ENCODE measurements at places on chromosomes 2 and 18.

GRCh38 chr2:31270822-31271231, 36.9 kb downstream of the EHD3 start:
- DNase-seq: no peak

DNA sequence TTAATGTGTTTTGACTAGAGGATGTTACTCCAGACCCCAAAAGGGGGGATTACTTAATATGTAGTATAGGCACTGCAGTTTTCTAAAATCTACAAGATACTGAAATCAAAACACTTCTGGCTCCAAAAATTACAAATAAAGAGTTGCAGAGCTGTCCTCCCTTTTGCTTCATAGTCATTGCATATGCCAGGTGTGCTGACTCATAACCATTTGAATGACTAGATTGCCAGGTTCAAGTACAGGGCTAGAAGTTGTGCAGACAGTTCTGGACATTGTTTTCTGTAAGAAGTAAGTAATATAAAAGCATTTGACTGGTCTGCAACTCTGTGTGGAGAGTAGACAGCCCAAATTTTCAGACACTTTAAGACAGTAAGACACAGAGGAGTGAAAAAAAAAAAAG, 6.7 kb downstream of the CWC22 start:
- DNase-seq: no peak

GRCh38 chr2:75729861-75730260, 19.1 kb upstream of the GCFC2 start:
- no peak for DNase-seq

DNA sequence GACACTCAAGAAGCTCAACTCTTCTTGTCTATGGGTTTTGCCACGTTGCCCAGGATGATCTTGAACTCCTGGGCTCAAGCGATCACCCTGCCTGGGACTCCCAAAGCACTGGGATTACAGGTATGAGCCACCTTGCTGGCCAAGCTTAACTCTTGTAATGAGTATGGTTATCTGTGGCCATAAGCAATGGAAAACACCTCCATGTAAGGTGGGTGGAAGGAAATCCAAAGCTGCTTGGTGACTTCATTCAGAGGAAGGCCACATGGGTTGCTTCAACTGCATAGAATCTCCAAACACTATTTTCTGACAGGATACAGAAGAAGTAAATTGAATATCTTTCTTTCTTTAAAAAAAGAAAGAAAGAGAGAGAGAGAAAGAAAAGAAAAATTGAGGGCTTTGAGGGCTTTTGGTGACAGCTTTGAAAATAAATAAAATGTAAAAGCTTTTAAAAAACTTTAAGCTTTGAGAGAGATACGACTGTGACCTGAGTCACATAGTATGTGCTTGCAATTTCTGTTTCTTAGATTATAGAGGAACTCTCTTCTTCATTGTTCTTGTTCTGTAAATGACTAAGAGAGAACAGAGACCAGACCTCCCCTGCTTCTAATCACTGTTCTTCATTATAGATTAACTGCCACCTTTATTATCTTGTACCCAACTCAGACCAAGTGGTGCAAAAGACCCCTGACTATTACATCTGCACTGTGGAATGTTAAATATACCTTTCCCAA, 123.1 kb upstream of the NDUFV2 start:
- DNase-seq: no peak

- no peak for DNase-seq
These were observed 35.3 kb upstream of the CAVIN2 start for GRCh38 chr2:191881982-191882816.

- no peak for DNase-seq
These were observed 90.9 kb downstream of the MALT1 start for GRCh38 chr18:58761970-58762780.

GRCh38 chr2:1742681-1743395, 1.5 kb downstream of the PXDN start:
- DNase-seq: peak; percentile 21

DNA sequence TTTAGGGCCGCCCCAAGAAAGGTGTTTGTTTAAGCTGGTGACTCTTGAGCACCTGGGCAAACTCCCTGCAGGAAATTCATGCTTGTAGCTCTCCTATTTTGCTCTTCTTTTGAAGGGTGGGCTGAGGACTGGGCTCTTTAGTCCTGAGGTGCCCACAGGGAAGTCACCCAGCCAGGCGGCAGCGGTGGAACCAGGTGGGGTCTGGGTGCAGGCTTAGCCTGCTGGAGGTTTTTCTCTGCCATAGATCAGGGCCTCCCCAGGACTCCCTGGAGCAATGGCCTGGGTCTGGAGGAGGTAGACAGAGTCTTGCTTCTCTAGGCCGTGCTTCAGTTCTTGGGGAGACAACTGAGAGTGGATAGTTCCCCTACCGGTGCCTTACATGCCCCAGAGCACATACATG, 99.9 kb downstream of the CLIP4 start:
- no peak for DNase-seq

DNA sequence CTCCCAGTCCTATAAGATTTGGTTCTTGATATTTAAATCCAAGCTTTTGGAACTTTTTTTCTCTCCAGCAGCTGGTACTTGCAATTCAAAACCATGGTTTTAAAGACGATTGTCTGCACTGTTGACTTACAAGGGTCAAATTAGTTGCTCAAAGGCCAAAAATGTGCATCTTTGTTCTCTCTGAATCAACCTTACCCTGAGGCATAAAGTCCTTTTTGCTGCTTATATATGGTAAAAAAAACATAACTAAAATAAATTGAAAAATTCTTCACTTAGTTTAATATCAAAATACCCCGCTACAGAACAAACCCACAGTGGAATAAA, 592.7 kb downstream of the XIRP2 start:
- no peak for DNase-seq

DNA sequence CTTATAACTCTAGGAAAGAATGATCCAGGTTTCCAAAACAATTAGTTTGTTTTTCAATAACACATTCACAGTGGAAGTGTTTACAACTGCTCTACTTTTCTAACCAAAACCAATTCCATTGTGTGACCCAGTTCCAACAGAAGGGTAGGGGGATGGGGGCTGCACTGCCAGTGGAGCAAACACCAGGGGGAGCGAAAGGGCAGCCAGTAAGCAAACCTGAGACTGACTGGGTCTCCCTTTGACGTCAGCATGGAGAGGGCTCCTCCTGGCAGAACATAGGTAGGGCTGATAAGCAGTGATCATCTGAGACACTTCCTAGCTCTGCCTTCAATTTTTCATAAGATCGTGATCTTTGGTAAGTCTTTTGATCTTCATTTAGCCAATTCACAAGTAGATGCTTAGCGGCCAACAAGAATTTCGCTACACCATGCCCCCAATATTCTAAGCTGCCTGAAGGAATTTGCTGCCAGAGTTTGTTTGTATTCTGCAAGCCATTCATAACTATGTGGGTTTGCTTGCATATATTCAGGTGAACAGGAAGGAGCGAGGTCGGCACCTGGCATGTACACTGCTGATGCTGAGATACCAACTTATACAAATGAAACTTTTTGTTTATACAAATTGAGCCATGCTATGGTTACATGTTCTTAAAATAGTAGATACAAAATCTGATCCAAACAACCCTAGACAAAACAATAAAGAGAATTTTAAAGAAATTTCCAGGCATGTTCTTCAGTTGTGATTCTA, 45.9 kb downstream of the ST6GAL2 start:
- DNase-seq: no peak

- no peak for DNase-seq
These were observed 405.4 kb downstream of the CDH2 start for GRCh38 chr18:27771571-27771970.

- DNase-seq: no peak
These were observed 99.6 kb upstream of the RIOK3 start for GRCh38 chr18:23353459-23353858.

DNA sequence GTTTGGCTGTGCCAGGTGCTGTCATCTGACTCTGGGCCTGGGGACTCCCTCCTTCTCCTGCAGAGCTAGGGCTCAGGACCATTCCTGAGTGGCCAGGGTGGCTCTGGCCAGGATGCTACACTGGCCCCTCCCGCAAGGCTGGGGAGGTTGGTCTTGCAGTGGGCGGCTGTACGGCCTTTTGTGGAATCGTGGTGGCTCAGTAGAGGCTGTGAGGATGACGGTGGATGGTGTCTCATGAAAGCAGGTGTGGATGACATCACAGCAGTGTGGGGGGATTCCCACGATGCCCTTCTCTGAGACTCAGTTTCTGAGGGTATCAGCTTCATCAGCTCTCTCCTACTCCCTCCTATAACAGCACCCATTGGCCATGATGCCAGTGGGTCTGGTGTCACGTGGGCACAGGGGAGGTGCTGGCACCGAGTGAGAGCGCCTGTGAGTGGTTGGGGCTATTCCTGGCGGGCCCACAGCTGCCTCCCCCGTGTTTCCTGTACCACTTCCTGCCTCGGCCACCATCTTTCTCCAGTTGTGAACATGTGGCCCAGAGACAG, 144.2 kb upstream of the HDAC4 start:
- DNase-seq: peak; percentile 56

- DNase-seq: no peak
These were observed 213.9 kb downstream of the FBXO15 start for GRCh38 chr18:73933685-73934084.

DNA sequence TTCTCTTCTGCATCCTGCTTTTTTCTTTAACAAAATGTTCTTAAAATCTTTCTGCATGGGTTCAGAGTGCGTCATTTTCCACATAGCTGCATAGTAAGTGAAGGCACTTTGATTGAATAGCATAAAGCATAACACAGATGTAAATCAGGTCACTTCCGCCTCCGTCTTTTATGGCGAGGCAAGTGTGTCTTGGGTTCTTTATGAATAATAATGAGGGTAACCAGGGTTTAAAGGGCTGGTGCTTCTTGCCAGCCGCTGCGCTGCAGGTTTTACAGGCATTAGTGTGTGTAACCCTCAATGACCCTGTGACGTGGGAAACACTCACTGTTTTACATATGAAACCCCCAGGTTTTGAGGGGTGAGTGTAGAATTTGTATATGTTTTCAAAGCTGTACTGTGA, 164.2 kb downstream of the MYT1L start:
- no peak for DNase-seq

DNA sequence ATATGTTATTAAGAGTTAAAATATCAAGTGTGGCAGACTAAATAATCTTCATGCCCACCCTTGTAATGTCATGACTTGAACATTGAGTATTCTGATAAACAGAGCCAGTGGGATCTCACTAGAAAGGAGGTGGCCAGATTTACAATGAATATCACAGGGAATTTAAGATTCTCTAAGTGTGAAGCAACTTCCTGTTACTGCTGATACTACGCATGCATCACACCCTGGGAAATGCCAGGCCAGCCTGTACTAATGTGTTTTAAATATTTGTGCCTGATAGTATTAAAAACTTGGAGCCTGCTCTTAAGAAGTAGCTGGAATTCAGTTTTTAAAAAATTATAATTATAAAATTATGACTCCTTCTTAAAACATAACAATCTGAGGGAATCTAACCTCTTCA, 148.3 kb downstream of the LAMA3 start:
- no peak for DNase-seq

DNA sequence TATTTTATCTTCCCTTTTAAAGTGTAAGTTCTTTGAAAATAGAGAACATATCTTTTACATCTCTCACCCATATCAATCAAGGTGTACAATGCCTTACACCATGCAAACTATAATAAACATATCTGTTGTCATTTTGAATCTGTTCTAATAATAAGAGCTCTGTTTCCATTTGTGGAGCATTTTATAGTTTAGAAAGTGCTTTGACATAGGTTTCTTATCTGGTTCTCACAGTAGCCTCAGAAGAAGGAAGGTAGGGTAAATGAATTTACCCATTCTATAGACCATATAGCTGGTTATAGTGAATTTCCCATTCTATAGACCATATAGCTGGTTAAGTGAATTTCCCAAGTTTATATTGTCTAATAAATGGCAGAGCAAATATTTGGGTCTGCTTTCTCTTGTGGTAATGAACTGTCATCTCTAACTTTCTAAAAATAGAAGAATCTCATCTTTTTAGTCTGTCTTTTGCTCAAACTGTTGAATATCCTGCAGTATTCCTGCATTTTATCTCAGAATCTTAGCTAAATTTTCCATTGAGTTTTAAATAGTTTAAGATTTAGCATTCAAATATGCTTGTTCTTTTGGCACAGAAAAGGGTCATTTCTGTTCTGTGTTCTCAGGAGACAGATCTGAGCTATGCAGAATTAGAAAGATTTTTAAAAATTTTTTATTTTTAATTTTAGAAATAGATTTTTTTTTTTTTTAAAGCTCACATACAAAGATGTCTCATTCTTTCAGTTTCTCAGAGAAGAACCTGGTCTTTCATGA, 80.7 kb upstream of the STON1 start:
- no peak for DNase-seq

DNA sequence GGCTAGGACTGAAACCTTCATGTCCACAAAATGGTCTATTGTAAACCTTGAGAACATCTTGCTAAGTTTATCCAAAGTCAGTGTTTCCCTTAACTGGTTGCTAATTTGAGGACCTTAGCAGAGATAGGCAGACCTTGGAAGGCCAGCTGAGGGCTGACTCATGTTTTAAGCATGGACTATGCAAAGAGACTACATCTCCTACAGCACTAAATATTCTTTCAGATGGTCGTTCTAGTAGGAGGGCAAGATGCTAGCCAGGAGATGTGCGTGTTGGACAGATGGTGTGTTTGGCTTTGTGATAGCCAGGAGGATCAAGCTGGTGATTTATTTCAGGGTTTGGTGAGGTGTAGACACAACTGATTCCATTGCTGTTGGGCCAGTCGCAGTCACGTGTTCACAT, 75.8 kb downstream of the NRP2 start:
- no peak for DNase-seq

DNA sequence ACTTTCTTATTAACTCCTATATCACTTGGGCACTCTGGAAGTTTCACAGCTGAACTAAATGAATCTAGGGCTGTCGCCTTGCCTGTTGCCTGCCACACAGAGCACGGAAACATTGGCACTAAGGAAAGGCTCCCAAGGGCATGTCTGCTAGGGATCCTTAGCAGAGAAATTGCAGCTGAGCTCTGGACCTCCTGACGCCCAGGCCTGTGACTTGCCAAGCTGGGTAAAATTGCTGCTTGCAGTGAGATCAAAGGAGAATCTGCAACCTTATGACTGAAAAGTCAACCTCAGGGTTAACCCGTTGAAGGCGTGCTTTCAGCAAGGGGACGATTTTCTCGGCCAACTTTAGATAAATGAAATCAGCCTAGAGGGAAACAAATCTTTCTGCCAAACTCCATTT, 189.8 kb downstream of the NCK2 start:
- peak; percentile 49 for DNase-seq

DNA sequence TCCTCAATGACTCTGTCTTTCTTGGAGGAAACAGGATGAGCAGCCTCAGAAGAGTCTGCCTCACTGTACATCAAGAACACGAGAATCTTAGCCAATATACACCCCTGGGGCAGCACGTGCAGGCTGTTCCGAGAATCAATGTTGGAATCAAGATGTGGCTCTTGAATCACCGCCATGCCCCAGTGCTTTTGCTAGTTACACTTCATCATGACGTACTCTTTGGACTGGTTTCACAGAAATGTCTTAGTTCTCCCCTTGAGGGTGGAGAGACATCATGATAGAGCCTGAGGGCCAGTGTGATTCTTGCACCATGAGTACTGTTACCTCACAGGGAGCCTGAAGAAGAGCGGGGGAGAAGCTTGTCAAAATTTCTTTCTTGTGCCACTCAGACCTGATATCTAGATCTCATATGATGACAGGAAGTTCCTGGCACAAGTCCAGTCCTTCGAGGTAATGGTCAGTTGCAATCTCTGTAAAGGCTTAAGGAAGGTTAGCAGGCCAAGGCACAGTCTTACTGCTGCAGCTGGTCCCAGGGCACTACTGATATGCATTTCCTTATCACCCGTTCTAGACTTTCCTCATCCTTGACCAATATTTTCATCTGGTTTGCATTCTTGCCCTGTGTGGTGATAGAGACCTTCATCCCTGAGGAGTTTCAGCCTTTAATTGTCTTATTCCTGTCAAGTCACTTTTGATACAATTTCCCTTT, 28.2 kb upstream of the STAT4 start:
- no peak for DNase-seq

- DNase-seq: no peak
These were observed 98.8 kb downstream of the TNS1 start for GRCh38 chr2:217903859-217904613.

All from CD4-positive, alpha-beta T cell treated with Interleukin-10 for 1 hour (primary cell).